ENCODE measurements at places on chromosomes 6 and 20.
A peak's percentile ranks its signal among the peaks of the same experiment; 100 is the strongest.

- DNase-seq, result no peak
Measured at GRCh38 chr6:19219931-19220330, 617.2 kb upstream of the ID4 start.

GRCh38 chr6:144327081-144327480 lies 41.9 kb downstream of the UTRN start:
- DNase-seq, result no peak

DNA sequence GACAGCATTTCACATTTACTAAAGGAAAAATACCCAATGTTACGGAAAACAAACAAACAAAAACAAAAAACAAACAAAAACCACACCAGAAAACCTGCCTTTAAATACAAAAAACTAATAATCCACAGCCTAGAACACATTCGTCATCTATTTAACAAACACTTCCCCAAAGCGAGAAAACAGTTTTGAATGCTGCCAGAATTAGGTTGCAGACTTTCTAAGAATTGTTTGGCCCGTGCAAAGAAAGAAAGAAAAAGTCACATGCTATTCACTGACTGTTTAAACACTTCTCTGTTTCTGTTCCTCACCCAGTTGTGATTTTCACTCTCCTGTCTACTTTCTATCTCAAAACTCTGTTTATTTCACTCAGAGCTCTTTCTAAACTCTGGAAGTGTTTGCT lies 52.5 kb downstream of the BCAS1 start:
- DNase-seq, result no peak

DNA sequence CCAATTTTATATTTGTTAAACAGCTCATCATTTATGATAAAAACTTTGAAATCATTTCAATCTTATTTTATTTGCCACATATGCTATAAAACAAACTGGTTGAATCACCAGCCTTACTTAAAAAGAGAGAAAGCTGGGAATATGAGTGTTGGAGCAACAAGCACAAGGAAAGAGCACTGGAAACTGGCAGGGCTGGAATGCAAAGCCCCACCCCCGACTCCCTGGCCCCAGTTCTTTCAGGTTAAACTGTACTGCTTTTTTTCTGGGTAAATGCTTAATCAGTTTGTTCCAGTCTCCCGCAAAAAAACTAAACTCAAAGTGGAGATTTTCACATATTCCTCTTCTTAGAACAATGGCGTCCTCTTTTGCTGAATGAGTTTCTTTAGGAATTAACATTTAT lies 433.8 kb upstream of the NOX3 start:
- no peak for DNase-seq

- DNase-seq, result no peak
Measured at GRCh38 chr6:27500177-27500576, 27.3 kb upstream of the ZNF184 start.

GRCh38 chr6:169141671-169142537 lies 111.7 kb downstream of the THBS2 start:
- DNase-seq, result no peak

DNA sequence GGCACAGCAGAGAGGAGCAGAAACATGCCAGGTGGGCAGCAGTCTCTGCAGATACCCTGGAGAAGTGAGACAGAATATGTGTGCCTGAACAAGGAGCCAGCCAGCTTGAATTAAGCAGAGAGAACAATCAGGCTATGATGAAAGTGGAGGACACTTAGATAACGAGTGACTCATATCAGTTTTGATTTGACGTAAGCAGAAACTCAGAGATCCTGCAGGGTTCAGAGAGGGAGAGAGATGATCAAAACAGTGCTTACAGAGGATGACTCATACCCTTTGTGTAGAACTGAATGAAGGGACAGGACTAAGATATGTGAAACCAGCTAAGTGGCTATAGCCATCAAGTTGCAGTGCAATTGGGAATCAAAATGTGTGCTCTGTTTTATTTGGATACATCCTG lies 300.7 kb downstream of the TENT5A start:
- no peak for DNase-seq

DNA sequence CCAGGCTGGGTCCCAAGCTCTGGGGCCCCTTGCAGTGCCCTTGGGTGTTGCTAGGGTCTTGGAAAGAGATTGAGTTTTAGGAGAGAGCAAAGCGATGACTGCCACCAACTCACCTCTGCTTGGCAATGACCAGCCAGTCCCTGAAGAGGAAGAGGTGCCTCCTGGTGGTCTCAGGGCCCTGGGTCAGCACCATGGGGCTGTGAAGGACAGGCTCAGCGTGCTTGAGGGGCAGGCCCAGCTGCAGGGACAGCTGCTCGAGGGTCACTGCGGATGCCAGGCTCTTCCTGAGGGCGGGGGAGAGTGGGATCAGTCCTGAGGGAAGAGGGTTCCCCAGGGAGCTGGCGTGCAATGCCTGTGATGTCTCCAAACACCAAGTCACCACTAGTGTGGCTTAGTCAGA lies 50.8 kb upstream of the TAGAP start:
- no peak for DNase-seq

DNA sequence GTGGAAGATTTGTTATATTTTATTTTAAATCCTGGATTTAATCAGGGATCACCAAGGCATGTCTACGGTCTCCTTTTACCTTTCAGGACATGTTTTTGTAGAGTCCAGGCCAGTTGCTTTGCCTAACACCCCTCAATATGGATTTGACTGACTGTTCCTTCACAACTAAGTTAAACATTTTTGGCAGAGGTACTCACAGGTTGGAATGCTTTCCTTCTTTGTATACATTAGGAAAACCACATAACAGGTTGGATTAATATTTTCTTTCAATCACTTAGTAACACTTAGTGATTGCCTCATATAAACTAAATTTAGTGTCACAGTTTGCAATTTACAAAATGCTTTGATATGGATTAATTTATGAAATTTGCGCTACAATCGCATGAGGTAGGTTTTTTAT lies 64.5 kb downstream of the IPCEF1 start:
- no peak for DNase-seq

DNA sequence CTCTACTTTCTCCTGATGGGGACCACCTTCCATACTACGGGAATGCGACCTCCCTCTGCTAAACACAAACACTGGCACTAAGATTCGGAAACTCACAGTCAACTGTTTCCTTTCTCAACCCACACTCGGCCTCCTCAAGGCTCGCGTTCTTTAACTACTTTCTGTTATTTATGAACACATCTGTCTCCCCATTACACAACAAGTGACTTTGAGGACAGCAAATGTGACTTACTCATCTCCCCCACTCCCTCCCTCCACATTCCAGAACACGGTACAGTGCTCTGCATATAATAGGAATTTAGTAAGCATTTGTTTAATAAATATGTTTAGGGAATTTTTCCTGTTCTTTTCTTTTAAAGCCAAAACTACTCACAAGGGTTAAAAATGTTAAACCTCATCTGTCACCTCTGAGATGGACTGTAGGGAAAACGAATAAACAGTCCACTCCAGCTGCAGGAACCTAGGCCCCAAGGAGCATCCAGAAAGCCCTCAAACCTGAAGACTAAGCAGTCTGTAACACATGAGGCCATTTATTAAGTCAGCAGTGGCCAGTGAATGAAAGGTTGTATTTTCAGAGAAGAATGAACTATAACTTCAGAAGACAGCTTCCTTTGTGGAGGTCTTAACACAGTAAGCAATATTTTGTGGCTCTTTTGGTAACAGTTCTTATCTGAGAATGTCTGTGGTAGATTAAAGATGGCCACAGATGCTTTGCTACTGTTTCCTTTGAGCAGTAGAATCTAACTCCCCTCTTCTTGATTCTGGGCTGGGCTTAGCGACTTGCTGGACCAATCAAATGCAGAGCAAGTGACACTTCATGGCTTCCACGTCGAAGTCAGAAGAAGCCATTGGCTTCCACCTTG lies 209.6 kb upstream of the DTNBP1 start:
- DNase-seq, result no peak

- peak; percentile 30 for DNase-seq
Measured at GRCh38 chr20:37564388-37565133, 36.9 kb upstream of the BLCAP start.

- no peak for DNase-seq
Measured at GRCh38 chr6:40845553-40845952, 193.5 kb downstream of the UNC5CL start.

DNA sequence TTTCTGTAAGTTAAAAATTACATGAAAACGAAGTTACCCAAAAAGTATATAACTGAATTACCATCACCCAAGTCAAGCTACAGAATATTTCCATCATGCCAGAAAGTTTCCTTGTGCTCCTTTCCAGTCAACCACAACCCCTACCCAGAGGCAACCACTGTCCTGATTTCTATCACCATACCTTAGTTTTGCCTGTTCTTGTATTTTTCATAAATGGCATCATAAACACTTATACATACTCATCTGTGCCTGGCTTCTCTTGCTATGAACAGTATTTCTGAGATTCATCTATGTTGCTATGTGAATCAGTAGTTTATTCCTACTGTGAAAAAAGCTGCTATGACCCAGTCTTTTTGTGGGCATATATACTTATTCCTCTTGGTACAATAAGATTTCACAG lies 7.4 kb downstream of the FKBP5 start:
- DNase-seq, result no peak

GRCh38 chr6:2038092-2038491 lies 207.3 kb downstream of the GMDS start:
- peak; percentile 45 for DNase-seq

GRCh38 chr6:89400050-89400449 lies 12.0 kb downstream of the RRAGD start:
- no peak for DNase-seq

- no peak for DNase-seq
Measured at GRCh38 chr6:47419621-47420020, 58.0 kb upstream of the CD2AP start.

DNA sequence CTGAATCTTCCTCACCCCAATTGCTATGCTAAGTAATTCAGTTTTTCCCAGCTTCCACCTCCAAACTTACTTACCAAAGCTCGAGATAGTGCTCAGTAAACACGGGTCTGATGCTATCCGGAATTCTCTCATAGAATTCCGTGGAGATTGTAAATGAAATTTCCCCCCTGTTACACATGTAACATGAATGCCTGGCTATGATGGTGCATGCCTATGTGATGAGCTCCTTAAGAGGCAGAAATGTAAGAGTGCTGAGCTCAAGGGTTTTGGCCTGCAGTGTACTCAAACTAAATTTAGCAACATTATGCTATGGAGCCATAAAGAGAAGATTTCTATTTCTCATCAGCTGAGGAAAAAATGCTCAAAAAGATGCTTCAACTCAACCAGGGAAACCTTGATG lies 133.4 kb upstream of the FUT9 start:
- DNase-seq, result no peak

GRCh38 chr6:15166121-15166520 lies 79.7 kb upstream of the JARID2 start:
- DNase-seq, result no peak

GRCh38 chr6:45697605-45698004 lies 318.1 kb downstream of the CLIC5 start:
- DNase-seq, result no peak

DNA sequence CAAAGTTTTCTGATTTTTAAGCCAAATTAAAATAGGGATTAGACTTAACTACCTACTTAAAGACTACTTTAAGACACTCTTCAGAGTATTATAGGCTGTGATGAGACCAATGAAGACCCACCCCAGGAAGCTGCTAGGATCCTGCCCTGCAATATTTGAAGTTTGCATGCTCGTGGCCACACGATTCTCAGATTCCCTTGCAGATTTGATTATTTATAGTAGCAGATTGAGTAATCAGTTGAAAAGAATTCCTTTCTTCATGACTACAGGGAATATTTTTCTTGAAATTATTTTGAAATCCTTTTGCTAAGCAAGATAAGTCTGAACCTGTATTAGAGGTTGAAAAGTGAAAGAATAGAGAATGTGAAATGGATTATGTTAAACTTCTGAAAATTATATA lies 122.3 kb downstream of the B3GAT2 start:
- DNase-seq, result no peak

DNA sequence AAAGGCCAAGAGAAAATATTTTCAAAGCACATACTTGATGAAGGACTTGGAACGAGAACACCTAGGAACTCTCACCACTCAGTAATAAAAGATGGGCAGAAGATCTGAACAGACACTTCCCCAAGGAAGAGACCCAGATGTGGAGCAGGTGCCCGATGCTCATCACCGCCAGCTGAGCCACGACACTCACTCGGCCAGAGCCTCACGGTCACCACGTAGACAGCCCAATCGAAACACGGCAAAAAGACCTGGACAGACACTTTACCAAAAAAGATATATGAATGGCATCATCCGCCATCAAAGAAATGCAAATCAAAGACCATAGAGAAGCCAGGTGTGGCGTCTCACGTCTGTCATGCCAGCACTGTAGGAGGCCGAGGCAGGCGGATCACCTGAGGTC lies 41.6 kb downstream of the SLC2A4RG start:
- DNase-seq, result no peak
